ENCODE measurements at places on chromosomes 2 and 18.

- DNase-seq: no peak
Observed at GRCh38 chr2:170227507-170227947, 49.6 kb downstream of the MYO3B start.

GRCh38 chr2:217016796-217017419 is 157.0 kb upstream of the TNP1 start:
- DNase-seq: no peak

DNA sequence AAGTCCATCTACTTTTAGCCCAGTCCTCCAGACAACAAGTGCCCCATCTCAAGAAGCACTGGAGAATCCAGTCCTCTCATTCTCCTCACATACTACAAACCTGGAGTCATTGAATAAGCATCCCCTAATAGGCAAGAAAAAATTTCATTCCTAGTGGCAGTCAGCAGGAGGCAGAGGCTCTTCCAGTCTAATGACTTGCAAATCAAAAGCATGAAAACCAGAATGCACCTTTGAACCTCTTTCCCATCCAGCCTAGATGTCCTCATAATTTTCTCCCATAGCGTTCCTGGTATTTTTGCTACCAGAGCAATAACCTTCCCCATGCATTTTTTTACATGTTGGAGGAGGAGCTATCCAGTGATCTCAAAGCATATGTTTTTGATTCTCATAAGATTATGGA is 252.6 kb downstream of the TTC32 start:
- no peak for DNase-seq

DNA sequence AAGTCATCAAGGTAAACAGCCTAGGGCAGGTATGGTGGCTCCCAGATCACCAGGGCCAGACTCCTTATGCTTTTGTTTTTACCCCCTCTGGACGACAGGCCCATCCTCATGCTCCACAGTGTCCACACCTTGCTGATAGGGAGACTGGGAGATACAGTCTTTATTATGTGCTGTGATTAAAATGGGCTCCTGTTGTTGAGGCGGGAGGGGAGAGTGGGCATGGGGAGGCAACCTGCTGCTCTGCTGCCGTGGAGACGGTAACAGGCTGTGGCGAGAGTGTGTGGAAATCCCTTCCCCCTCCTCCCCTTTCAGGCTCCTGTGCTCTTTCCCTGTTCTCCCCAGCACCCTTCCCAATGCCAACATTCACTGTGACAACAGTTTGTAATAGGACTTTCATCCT is 38.2 kb upstream of the PNO1 start:
- no peak for DNase-seq

GRCh38 chr2:42567364-42567763 is 1.1 kb upstream of the MTA3 start:
- no peak for DNase-seq

DNA sequence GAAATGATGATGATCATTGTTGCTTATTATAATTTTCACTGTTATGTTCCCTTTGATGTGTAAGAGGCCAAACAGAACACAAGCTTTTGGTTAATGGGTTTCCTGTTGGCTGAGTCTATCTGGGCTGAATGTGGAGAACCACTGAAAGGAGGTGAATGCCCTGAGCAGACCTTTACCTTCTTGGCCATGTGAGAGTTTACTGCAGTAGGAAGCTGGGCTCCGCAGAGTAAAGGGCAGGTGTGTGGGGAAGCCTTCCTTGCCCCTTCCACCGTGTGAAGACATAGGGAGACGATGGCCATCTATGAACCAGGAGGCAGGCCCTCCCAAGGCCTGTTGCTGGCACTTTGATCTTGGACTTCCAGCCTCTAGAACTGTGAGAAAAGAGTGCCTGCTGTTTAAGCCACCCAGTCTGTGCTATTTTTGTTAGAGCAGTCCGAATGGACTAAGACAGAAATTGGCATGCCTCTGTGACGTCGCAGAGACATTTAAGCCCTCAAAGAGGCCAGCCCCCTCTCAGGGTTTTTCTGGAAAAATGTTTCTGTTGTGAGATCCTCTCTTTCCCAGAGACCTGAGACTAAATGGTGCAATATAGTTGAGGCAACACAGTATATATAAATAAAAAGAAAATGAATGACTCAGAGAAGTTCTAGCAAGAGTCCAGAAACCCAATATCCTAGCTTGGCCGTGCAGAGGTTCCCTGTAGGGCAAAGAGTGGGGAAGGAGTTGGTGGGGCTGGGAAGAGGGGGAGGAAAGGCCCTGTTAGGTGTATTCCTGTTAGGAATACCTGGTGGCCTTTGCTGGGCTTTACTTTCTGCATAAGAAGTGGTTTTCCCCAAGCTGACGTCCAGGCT is 121.9 kb upstream of the LGALSL start:
- DNase-seq: no peak

- DNase-seq: no peak
Observed at GRCh38 chr2:44061469-44061868, 65.7 kb upstream of the LRPPRC start.

GRCh38 chr2:98577313-98577712 is 31.0 kb downstream of the COA5 start:
- no peak for DNase-seq

DNA sequence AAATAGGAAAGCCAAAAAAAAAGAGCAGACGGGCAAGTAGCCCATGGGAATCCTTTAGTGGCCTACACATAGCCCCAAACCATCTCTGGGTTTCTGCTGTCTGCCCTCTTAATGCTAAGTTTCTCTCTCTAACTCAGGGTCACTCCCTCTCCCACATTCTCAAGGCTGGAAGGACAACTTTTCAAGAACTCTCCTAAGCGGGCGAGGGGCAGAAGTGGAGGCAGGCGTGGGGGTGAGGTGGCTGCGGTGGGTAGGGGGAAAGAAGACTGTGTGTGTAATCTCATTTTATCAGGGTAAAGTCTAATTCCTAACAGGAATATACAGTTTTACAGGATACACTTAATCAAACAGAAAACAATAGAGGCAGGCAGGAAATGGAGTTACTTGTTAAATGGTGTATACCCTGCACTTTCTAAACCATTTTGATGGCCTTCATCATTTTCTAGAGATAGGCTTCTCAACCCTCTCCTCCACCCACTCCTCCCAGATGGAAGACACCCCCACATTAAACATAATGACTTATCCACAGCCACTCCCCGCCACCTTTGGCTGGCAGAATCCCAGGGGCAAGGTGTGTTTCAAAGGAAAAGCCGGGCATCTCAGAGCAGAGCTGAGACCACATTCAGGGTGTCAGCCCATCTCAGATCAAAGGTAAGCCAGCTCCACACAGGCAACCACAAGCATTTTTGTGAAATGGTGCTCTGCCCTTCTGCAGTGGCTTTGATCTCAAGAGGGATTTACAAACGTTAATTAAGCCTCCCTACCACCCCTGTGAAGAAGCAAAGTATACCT is 6.8 kb downstream of the SMAD7 start:
- no peak for DNase-seq

DNA sequence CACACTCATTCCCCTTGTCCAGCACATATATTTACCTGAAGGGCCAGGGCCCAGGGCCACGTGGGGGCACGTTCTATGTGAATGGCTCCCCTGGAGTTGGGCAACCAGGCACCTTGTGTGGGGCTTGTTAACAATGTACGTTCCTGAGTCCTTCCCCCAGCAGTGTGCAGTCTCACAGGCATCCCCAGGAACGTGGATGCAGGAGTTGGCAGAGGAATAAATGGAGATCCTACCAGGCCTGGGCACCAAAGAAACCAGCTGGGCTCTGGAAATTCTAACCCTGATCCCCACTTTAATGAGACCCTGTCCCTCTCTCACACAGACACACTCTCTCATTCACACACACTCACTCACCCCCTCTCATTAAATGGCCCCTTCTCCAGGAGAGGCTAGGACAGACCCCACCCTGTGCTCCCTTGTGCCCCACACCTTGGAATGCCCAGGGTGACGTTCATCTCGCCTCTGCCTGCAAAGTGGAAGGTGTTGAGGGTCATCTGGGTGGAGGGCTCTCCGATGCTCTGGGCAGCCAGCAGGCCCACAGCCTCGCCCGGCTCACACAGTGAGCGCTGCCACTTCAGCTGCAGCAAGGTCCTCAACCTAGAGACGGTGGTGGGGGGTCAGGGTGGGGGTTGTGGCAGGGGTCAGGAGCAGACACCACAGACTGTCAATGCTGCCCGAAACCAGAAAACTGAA is 65.6 kb downstream of the POLR1A start:
- DNase-seq: no peak

DNA sequence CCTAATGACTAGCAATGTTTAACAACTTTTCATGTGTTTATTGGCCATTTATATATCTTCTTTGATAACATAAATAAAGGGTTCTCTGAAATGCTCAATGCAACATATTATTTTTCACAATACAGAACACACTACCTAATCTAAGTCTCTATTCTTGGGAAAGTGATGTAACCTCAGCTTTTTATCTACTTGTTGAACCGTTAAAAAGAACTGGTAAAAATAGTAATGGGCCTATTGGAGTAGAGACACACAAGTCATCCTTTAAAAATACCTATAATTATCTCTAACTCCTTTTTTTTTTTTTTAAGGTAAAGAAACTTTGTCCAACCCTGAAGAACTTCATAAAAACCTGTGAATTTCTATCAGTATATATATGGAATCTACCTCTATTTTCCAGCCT is 1067.7 kb upstream of the CELF4 start:
- DNase-seq: no peak

DNA sequence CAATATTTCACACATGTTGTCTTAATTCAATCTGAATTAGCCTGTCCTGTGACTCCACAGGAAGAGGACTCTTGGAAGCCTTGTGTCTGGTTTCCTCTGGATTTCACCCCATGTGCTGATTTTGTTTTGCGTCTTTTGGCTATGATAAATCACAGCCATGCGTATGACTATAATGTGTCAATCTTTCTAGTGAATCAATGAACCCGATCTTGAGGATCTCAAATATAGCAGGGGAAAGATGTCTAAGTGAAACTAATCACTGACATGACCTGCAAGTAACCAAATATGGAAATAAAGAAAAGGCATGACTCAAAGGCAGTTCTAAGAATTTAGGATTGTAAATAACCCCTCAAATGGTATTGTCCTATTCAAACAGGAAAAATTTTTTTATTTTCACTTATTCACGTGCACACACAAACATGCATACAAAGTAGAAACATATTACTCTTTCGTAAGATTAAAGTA is 8.2 kb downstream of the WDFY1 start:
- DNase-seq: no peak

GRCh38 chr2:75284345-75284744 is 85.0 kb upstream of the TACR1 start:
- DNase-seq: no peak

- no peak for DNase-seq
Observed at GRCh38 chr2:209526561-209526960, 102.7 kb downstream of the MAP2 start.

All from Calu3 (cell line).